ENCODE measurements at places on chromosomes 11 and 22.

GRCh38 chr22:42769574-42770447, 49.1 kb upstream of the A4GALT start:
- DNase-seq = no peak

- DNase-seq = no peak
These were observed 84.5 kb downstream of the TRAF6 start for GRCh38 chr11:36425561-36426081.

GRCh38 chr11:133911171-133911570, 45.6 kb downstream of the IGSF9B start:
- DNase-seq = no peak

GRCh38 chr11:23991165-23991539, 505.7 kb upstream of the LUZP2 start:
- no peak for DNase-seq

- DNase-seq = no peak
These were observed 25.3 kb downstream of the PDHX start for GRCh38 chr11:34941688-34942087.

GRCh38 chr11:77487790-77488189, 13.9 kb upstream of the PAK1 start:
- DNase-seq = no peak

GRCh38 chr11:61103851-61104423, 1.6 kb downstream of the CD5 start:
- no peak for DNase-seq
